ENCODE measurements at places on chromosomes 12 and 14.
A peak's percentile ranks its signal among the peaks of the same experiment; 100 is the strongest.

- DNase-seq, result no peak
Observed at GRCh38 chr14:87171141-87171540, 821.8 kb downstream of the GALC start.

DNA sequence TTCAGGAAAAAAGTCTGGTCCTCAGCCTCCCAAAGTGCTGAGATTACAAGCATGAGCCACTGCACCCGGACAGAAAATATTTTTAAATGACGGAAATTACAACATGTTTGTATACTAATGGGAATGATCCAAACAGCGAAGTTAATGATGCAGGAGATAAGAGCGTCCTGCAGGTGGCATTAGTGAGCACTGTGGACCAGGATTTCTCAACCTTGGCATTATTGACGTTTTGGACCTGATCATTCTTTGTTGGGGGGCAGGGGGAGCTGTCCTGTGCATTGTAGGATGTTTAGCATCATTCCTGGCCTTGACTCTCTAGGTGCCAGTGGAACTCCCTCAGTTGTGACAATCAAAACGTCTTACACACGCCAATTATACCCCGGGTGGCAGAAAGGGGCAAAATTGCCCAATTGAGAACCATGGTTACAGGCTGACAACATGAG, 34.1 kb downstream of the SCFD1 start:
- DNase-seq, result peak; percentile 46

GRCh38 chr12:49553512-49554088, 14.3 kb downstream of the MCRS1 start:
- peak; percentile 44 for DNase-seq

DNA sequence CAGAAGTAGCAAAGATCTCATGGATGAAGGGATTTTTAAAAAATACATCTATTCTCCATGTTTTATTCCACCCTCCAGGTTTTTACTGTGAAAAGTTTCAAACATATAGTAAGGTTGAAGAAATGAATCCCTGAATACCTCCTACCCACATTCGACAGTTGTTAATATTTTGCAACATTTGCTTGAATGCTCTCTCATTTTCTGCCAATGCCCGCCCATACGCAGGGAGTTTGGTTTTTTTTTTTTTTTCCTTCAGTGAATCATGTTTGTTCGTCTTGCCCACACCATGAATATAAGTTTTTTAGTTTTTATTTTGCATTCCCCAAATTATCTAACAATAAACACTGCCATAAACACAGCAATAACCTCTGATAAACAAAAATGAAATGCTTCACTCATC, 82.9 kb downstream of the MAP1LC3B2 start:
- no peak for DNase-seq

DNA sequence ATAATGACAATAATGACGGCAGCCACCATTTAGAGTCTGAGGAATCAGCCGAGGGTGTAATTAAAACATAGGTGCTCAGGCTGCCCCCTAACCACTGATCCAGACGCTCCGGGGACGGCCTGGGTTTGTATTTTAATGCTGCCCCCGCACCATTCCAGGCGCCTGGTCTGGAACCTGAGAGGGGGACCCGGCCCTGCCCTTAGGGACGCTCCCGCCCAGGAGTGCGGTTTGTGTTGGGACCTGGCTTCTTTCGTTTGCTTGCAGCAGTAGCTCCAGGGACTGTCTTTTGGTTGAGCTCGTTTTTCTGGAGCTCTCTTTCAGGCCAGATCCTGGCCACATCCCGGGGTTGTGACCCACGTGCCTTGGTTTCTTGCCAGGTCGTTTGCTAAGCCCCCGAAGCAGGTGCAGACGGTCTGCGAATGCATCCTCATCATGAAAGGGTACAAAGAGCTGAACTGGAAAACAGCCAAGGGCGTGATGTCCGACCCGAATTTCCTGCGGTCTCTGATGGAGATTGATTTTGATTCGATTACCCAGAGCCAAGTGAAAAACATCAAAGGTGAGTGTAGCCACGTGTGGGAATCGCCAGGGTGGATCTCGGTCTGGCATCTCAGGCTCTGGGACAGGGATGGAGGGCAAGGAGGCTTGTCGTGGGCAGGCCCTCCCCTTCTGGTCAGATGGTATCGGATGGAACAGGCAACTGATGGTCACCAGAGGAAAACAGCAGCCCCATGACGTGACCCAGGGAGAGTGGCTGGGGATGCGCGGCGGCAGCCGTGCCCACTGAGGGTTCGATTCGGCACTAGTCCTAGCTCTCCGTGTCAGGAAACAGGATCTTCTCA, 63.5 kb downstream of the CCDC92 start:
- DNase-seq, result no peak

GRCh38 chr12:98453070-98453469, 62.3 kb upstream of the TMPO start:
- DNase-seq, result no peak

DNA sequence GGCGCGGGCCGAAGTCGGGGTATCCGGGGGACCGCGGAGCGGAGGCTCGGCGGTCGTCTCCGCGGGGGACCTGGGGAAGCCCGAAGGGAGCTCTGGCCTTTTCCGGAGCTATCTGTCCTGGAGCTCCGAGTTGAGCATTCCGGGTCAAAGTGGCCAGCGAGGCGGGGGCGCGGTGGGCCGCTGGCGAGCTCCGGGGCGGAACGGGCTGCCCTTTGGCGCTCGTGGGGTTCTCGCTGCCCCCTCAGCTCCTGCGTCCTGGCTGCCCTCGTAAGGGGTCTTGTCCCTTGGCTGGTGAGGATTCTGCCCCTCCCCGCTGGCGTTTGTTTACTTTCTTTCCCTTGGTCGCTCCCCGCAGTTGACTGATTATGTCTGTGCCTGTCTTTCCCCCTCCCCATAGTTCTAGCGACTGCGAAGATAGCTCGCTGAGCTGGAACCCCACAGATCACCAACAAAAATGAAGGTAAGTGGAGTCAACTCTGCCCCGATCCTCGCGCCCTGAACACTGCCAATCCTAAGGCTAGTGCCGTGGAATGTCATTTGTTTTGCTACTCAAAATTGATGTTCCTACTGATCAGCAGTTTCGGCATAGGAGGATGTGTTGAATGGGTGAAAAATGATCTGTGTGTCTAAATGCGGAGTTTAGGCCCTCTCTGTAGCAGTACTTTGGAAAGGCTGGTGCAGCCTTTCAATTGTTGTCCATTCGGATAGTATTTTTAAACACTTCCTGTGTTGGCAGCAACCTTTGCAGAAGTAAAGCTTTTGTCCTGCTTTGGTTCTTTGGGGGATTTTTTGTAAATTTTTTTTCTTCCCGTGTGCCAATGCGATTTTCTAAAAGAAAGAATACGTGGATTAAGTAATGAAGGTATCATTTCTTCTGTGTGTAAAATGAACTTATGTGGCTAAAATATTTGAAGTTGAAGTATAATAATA, 1.3 kb downstream of the ARID4A start:
- DNase-seq, result peak; percentile 51

DNA sequence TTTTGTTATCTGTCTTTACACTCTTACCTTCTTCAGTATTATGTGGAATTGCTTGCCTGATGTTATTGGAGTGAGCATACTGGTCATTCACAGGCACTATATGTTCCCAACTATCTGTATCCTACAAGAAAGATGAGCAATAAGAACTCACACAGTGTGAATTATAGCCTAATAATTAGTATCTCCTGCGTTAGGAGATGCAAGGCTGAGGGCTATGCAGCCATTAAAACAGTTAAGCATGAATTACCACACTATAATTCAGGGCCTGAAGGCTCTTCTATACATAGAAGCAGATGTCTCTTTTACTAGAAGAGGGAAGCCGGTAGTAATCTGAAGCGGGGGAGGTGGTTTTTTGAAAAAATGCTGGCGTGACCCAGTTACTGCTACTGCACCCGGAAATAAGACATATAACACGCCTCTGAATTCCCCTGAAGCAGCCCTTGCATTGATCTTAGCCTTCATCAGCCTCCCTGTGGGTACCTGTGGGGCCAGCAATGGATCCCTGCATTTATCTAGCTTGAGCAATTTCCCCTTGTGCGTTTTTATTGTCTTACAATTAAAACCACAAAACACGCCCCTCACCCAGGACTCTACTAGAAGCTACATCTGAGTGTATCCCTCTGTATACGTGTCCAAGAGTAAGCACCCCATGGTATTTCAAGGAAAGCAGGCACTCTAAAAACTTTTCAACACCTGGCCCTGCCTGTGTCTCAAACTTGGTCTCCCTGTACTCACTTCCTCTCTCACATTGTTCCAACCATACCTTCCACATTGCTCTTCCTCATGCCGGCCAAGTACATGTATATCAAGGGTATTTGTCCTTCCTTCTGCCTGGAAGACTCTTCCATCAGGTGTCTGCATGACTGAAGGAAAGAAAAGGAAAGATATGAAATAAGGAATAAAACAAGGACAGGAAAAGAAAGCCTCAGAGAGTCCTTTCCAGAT, 210.9 kb upstream of the ARID2 start:
- no peak for DNase-seq

DNA sequence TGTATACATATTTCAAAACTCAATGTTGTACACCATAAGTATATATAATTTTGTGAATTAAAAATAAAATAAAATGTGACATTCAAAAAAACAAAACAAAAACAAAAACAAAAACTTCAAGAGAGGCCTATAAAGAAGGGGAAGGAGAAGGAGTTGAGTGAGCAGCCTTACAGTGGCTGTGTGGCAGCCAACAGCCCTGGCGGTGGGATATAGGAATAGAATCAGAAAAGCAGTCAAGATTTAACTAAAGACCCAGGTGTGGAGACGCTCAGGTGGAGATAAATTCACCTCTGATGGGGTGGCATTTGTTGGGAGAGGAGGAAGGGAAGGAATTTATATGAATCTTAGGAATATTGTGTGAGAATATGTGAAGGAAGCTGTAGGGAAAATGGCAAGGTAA, 41.8 kb upstream of the E2F7 start:
- DNase-seq, result no peak

DNA sequence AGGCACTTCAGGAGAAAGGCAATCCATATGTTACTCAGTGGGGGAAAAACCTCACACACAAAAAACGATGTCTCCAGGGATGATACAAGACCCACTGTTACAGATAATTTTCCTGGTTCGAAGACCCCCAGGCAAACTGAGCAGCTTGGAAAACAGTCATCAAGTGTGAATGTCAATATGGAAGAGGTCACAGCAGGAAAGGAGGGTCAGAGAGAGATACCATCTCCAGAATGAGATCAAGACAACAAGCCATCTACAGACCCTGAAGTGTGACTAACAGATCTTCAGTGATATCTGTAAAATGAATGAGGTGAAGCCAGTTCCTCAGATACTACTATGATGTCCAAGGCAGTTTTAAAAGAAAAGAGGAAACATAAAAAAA, 28.6 kb downstream of the GNS start:
- no peak for DNase-seq

DNA sequence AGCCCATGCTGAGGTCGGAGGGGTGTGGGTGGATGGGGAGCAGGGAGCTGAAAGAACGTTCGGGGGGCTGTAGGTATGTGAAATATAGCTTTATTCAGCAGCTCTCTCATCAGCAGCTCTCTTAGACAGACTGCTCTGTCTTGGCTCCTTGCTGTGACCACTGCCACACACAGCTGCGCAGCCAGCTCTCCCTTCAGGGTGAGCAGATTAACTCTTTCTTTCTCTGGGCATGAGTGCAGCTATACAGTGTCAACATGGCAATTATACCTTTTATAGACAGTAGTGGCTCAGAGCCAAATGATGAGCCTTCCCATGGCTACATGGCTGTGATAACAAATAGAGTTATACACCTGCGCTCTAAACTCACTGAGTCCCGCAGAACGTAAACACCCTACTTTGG, 137.7 kb upstream of the NEDD1 start:
- DNase-seq, result no peak

GRCh38 chr14:100582496-100583165, 4.6 kb downstream of the BEGAIN start:
- DNase-seq, result no peak

GRCh38 chr14:54735424-54735823, 167.2 kb downstream of the GCH1 start:
- no peak for DNase-seq

GRCh38 chr12:19450362-19450761, 11.1 kb downstream of the AEBP2 start:
- no peak for DNase-seq

DNA sequence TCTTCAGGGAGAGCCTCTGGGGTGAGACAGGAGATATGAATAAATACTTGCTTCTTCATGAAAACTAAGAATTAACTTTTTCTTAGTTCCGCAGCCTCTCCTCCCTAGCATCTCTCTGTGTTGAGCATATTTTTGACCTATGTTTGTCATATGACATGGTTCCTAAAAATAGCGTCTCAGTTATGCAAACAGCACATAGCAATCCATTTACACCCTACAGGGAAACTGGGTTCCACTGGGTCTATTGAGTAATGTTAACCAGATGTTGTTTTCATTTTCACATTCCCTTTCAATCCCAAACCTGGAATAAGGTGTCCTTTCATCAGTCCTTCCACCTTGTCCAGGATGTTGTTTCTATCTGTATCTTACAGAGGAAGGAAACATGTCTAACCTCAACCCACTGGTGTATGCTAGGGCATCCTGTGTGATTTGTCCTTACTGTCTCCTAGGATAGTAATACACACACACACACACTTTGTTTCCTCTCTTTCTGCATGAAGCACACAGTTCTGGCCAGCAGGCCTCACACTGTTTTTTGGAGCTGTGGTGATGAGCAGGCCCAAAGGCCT, 1543.5 kb downstream of the AACS start:
- no peak for DNase-seq

- DNase-seq, result no peak
Observed at GRCh38 chr14:59249029-59249428, 60.6 kb downstream of the DAAM1 start.

- peak; percentile 66 for DNase-seq
Observed at GRCh38 chr12:57772429-57773322, at the start of gene EEF1AKMT3. EEF1AKMT3 (plus strand) TSS chr12:57772614; CDS start chr12:57772725, 111 bp downstream.

- DNase-seq, result no peak
Observed at GRCh38 chr14:35247777-35248475, 44.3 kb upstream of the PSMA6 start.

- no peak for DNase-seq
Observed at GRCh38 chr12:111640506-111640905, 41.4 kb upstream of the ATXN2 start.

- DNase-seq, result peak; percentile 9
Observed at GRCh38 chr12:29072631-29073030, 76.4 kb upstream of the FAR2 start.

- DNase-seq, result no peak
Observed at GRCh38 chr12:98419081-98419794, 96.2 kb upstream of the TMPO start.

DNA sequence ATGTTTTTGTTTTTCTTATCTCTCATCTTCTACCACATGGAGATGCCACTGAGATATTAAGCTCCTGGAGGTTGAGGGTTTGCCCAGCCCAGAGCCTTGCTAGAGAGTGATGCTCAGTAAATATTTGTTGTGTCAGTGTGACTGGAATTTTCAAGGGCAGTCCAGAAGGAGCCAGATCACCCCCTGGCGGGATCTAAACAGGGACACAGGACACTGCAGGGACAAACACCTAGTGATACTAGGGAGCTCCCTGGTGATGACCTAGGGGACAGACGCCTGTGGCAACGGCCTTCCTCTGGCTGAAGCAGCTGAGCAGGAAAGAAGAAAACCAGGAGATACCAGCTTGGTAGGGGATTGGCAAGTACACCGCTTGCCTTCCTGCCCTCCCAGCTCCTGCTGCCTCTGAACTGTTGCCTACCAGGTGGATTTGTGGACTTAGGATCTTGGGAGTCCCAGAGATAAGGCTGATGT, 714.4 kb upstream of the TBX3 start:
- DNase-seq, result peak; percentile 5

All from RKO (cell line).